NCI-H1436 treated with DMSO at 0.1 percent for 48 hours (cell line): ENCODE measurements at places on chromosomes 2 and 18.

DNA sequence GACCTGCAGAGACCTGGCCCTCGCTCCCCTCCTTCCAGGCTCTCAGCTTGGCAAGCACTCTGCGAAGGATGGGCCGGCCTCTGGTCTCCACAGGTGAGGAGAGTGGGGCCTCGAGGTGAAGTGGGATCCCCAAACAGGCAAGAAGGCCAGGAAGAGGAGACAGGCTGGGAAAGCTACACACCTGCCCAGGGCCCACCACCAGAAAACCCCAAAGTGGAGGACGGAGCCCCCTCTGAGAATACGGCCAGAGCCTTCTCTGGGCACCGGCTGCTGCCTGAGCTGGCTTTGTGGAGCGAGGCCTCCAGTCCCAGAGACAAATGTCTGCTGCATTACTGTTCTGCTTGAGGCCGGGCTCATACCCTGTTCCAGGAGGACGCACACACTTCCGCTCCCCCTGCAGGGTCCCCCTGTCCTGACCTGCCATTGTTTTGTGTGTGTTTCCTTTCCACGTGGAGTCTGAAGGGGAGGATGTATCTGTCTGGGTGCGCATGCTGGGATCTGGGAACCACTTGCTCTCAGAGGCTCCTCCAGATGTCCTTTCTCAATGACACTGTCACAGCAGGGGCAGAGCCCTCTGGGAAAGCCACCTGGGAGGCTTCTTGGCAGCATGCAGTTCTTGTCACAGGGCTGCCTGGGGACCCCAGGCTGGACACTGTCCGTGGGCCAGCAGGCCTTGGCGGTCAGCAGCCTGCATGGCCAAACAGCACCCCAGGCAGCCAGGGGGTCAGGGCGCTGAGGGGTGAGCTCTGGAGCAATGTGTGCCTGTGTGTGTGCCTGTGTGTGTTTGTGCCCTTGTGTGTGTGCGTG is 20.8 kb downstream of the KCNF1 start:
- no peak for DNase-seq

DNA sequence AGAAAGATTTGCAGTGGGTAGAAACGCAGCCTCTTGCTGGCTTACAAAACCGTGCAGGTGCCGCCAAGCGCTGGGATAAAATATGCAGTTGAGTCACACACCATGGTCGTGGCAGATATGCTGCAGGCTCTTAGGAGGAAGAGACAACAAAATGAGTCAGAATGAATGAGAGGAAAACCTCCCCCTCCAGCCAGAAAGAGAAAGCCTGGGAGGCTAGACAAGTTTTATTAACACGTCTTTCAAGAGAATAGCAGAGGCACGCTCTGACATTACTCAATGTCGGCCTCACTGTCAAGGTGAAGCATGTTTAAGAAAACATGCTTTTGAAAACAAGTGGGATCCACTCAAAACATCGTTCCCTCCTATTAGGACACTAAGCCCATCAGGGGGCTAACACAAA is 37.1 kb upstream of the ZCCHC2 start:
- DNase-seq = no peak

DNA sequence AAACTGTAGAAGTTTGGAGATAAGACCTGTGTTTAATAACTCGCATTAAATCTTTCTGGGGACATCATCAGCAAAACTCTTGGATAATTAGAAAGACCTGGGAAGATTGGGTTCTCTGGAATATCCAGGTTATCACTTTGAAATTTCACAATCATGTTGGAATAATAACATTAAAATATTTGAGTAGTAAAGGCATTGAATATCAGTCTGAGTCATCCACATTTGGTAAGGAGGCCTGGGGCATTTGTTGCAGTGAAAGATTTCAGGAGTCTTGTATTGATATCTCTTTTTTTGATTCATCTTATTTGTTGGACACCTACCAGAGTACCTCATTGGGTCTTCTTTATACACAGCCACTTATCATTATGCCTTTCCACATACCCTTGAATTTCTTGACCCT is 95.9 kb downstream of the EPB41L5 start:
- DNase-seq = no peak

DNA sequence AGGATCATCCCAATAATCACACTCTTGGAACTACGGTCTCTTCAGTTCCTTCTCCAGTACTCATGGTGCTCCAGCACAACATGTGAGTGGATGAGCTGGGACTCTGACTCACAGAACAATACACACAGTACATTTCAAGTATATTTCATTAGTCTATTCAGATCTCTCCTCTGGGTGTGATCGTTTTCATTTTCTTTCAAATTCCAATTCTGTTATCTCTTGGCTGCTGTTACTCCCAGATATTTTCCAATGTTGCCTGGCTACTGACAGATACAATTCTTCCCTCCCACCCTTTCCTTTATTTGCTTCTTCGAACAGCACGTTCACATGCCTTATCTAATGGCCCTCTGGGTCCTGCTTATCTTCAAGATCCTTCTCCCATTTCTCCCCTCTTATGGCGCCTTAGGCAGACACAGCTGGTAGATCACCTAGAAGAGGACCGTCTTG is 216.0 kb downstream of the ACKR3 start:
- no peak for DNase-seq

- DNase-seq = no peak
Observed at GRCh38 chr18:12625241-12625640, 32.7 kb downstream of the SPIRE1 start.

DNA sequence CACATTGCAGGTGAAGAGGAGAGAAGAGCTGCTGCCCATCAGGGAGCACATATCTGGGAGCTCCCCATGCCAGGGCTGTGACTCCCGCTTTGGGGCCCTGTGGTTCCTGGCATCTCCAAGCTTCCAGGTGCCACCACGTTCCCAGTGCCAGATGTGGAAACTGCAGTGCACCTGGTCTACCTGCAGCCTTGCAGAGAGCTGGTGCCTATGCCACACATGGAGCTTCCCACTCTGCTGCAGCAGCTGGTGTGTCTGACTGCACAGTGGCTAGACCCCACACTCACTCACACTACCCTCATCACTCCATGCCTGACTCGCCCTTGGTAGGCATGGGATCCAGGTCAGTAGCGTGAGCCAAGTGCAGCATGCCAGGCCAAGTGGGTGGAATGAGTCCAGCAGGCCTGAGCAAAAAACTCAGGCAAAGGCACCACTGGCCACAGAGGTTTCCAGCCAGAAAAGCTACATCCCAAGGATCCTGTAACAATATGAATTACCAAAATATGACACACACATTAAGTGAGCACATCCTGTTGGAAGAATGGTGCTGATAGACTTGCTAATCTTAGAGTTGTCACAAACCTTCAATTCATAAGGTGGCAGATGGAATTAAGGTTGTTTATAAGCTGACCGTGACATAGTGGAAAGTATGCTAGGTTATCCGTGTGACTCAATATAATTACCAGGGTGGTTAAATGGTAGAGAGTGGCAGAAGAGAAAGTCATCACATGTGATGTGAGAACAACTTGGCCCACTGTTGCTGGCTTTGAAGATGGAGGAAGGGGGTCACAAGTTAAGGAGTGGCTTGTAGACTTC is 150.9 kb downstream of the EHBP1 start:
- DNase-seq = no peak

DNA sequence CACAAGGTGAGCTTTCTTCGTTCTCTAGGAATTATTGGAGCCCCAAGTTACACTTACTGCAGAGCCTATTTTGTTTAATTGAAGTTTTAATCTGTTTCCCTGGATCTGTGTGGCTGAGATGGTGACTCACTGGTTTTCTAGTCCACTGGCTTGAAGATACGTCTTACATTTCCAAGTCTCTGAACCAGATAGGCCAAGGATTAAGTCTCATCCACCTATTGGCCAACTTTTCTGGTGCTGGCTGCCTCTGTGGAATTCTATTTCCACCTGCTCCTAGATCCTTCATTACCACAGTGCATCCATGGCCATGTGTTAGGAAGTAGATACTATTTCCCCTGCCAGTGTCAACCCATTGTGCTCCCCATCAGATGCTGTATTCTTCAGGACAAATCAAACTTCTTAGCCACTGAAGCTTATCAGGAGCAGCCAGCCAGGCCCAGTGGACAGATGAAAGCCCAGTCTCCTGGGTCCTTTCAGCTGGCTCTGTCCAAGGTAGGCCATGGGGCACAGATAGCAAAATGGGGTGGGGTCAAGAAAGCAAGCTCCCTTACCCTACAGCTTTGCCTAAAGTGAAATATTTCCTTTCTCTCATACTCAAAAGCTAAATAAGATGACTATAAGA is 198.8 kb upstream of the TCF4 start:
- DNase-seq = no peak

- no peak for DNase-seq
Observed at GRCh38 chr2:151775057-151775740, 40.9 kb upstream of the NEB start.

- DNase-seq = no peak
Observed at GRCh38 chr2:80112790-80113189, 191.8 kb downstream of the LRRTM1 start.

DNA sequence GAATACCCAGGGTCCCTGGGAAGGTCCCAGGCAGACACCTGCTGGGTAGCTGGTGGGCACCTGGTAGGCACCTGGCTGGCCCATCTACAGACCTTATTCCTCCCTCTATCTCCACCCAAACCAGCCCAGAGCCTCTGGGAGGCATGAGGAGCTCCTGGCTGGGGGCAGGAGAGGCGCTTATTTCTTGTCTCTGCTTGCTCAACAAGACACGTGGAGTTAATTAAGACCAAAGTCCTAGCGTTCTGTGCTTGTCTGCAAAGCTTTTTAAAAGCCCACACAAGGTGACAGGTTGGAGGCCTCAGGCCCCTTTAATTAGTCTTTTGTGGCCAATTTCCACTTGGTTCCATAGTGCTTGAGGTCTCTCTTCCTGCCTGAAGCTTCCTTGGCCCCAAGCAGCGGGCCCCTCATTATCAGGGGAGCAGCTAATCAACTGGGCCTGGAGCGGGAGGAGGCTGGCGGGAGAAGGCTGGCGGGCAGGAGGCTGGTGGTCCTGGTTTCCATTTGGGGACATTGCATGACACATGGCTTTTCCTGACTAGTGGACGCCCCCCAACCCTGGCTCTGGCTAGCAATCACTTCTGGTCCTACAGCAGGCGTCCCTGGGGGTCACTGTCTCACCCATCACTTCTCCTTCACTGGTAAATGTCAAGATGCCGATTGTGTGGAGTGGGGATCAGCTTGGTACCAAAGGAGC is 65.4 kb upstream of the HDAC4 start:
- DNase-seq = no peak

DNA sequence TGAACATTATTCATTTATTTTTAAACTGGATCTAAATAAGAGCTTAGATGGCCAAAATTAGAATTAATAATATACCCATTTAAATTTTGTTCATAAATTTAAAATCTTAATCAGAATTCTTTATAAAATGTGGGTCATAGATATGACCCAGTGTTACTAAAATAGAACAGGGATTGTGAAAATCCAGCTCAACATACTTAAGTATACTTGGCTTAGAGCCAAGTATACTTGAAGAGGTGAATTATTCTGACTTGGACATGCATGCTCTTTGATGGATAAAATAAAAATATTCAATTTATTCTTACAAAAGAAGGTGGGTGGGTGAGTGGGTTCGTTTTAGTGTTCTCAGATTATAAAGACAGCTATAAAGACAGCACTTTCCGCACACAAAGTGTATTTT is 70.7 kb downstream of the SPOPL start:
- DNase-seq = no peak

DNA sequence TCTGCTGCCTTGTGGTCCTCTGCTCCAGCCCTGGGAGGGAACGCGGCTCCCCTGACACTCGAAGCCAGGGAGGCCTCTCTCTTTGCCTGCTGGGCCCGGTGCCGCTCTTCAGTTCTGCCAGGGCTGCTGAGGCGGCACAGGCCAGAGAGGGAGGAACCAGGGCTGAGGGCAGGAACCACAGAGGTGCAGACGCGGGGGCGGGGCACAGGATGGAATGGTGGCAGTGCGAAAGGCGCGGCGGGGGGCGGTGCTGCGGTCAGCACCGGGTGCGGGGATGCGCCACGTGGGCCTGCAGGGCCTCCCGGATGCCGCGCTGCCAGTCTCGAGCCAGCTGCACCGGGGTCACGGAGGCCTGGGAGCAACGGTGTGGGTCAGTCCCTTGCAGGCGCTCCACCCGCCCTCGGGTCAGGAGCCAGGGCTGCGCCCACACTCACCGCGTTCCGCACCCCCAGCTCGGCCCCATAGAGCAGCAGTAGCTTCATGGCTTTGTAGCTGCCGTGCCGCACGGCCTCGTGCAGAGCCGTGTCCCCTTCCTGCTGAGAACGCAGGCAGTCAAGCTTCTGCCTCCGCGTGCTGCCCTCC is 4.4 kb downstream of the ANKRD23 start:
- DNase-seq = no peak

- no peak for DNase-seq
Observed at GRCh38 chr2:129757915-129758783, 221.3 kb upstream of the RAB6C start.

GRCh38 chr2:233093166-233093448 is 33.0 kb downstream of the INPP5D start:
- DNase-seq = no peak

DNA sequence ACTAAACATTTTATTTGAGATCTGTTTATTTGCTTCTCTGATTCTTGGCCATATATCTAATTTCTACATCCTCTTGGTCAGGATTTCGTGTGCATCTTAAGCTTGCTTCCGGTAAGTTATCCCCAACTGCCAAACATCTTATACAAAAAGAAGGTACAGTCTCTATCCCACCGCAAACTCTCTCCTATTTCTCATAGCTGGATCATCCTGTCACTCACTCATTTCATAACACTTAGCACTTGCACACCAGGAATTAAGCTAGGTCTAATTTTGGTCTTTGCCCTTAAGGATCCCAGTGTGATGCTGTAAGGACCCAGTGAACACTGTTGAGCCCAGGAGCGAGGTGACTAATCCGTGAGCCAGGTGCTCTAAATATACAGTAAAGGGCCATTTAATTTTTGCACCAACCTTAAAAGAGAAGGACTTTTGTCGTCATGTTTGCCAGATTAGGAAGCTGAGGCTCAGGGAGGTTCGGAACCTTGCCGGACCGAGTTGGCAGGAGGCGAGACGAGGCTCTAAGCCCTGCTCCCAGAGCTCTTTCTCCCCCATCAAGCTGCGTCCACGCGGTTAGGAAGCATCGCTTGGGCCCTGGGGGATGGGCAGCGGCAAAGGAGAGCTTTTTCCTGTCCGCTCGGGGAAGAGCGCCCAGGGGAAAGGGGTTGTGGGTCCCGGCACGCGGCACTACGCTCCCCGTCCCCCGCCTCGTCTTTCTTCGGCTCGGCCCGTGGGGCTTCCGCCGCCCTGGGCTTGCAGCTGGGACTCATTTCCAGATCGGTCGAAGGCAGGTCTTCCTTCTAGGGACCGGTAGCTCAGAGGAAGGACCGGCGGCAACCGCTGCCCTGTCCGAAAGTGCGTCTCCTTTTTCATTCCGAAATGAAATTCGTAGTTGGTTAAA is 4.1 kb upstream of the ITPRIPL1 start:
- no peak for DNase-seq

DNA sequence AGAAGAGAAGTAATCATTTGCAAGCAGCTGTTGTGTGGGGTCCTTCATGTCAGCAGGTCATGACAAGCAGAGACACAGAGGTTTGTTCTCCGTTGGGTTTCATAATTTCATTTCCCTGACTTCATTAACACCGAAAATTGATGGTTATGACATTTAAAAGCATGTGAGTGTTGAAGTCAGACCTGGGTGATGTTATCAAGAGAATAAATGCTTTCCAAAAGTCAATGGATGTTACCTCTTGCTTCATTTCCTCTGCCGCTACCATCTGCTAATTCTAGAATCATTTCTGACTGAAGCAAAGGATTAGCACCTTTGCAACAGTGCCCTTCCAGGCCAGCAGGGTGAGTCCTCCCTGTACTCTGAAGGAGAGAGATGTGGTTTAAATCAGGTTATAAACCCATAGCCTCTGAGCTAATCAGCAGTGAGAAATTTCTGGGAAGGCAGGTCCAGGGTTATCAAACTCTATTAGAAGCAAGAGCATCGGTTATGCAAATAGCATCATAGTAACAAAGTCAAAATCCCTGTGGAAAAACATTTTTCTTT is 446.2 kb downstream of the PIK3C3 start:
- DNase-seq = no peak

GRCh38 chr18:71116535-71116934 is 827.7 kb downstream of the SOCS6 start:
- no peak for DNase-seq
